Astrocyte of the hippocampus (primary cell): ENCODE measurements at places on chromosomes 2 and 18.

GRCh38 chr18:43141208-43141607, 25.7 kb upstream of the RIT2 start:
- no peak for DNase-seq

GRCh38 chr2:216700088-216700567, 4.8 kb upstream of the IGFBP5 start:
- no peak for DNase-seq

- DNase-seq, result no peak
Measured at GRCh38 chr2:71951083-71951468, 196.6 kb downstream of the CYP26B1 start.

GRCh38 chr2:208280933-208281332, 14.9 kb downstream of the PIKFYVE start:
- peak; percentile 42 for DNase-seq

- no peak for DNase-seq
Measured at GRCh38 chr2:174063492-174064092, 98.4 kb upstream of the SP3 start.

DNA sequence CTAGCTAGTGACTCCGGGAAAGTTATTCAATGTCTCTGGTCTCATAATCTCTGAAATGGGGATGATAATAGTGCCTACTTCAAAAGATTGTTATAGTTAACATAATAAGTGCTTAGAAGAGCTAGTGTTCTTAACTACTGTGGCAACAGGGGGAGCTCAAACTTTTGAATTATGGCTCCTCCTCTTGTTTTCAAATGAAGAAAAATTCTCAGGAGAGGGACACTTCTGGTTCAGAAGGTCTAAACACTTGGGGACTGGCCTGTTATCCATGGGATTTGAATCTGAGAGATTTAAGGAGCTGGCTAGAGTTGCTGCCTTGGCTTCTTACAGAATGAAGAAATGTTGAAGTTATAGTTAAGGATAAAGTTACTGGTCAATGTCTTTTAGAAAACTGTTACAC, 92.2 kb upstream of the ITGB6 start:
- no peak for DNase-seq

GRCh38 chr2:180077295-180077906, 70.3 kb upstream of the CWC22 start:
- DNase-seq, result peak; percentile 43

DNA sequence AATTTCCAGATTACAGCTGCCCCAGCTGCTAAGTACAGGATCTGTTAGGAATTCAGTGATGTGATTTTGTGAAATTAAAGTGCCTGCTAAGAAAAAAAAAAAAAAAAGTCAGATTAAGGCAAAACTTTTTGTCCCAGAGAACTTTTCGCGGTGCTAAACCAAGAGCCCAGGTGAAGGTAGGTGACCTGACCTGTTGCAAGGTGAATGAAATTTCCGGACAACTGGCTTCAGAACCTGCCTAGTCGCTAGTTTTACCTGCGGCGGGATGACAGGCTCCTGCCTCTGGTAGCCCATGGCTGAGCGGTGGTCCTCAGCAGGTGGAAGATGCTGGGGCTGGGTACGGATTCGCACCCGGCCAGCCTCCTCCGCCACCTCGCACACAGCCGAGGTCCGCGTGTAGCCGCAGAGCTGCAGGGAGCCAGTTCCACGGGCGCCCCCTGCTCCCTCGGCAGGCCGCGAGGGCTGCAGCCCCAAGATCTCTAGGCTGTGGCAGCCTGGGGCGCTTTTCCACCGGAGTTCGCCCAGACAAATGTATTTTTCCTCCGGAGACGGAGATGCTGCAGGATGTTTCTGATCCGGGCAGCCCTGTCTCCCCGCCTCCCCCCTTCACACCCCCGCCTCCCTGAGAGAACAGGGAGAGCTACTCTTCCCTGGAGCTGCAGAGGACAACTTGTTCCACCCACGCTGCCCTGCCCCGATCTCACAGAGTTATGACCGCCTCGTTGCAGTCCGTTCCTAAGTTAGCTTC, at the start of gene SLC38A11:
SLC38A11 (minus strand) TSS at position 572 of the 748 bp plus-strand sequence; CDS start at position 294, 278 bp downstream.
- DNase-seq, result peak; percentile 35

DNA sequence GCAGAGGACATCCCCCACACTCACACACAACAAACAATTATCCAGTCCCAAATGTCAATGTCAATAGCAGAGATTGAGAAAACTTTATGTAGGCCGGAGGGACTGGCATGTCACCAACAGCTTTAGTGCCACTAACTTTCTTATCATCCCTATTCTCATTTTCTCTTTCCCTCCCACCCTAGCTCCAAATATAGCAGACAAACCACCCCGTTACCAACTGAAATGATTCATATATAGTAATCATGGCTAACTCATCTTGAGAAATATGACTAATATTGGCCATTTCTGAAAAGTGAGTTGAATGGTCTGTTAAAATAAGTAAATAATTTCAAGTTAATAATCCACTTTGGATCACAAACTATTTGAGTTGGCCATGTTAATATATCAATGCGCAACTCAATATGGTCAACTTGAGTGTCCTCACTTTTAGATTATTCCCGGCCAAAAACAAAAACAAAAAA, 242.1 kb upstream of the RND3 start:
- DNase-seq, result no peak
